ENCODE measurements at places on chromosomes 13 and 19.

DNA sequence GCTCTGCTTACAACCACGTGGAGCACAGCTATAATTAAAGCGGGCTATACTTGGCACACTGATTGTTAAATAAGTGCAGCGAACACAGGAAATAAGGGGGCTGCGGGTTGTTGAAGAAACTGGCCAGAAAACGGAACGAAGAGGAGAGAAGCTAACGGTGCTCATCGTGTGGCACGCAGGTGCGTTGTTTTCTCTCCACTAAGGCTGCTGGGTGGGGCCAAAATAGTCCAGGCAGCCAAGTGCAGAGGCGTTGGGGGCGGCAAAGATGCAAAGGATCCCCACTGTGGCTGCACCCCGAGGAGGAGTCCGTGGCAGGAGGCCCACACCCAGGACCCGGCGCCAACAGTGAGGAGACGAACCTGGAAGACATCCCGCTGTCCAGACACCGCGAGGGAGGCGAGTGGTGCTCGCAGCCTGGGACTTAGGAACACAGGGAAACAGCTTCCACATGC, 8.1 kb upstream of the ARL11 start:
- DNase-seq = no peak

DNA sequence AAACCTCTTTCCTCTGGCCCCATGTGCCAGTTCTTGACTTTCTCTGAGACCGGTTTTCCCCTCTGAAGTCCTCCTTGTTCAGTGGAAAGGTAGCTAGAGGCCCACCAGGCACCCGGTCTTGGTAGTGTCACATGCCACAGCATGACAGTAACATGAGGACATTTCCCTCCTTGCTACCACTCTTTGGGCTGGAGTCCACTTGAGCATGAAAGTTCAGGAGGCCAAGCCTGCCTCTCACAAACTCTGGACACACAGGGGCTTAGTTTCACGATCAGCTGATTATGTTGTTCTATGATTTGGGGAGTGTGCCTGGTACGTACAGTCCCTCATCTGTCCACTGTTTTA, 45.6 kb downstream of the NFIX start:
- DNase-seq = no peak

GRCh38 chr13:90553159-90553558, 794.3 kb upstream of the MIR17HG start:
- no peak for DNase-seq

- DNase-seq = no peak
Observed at GRCh38 chr19:54523403-54523802, 20.8 kb downstream of the LAIR2 start.

- no peak for DNase-seq
Observed at GRCh38 chr19:57052081-57052480, 67.7 kb upstream of the USP29 start.

DNA sequence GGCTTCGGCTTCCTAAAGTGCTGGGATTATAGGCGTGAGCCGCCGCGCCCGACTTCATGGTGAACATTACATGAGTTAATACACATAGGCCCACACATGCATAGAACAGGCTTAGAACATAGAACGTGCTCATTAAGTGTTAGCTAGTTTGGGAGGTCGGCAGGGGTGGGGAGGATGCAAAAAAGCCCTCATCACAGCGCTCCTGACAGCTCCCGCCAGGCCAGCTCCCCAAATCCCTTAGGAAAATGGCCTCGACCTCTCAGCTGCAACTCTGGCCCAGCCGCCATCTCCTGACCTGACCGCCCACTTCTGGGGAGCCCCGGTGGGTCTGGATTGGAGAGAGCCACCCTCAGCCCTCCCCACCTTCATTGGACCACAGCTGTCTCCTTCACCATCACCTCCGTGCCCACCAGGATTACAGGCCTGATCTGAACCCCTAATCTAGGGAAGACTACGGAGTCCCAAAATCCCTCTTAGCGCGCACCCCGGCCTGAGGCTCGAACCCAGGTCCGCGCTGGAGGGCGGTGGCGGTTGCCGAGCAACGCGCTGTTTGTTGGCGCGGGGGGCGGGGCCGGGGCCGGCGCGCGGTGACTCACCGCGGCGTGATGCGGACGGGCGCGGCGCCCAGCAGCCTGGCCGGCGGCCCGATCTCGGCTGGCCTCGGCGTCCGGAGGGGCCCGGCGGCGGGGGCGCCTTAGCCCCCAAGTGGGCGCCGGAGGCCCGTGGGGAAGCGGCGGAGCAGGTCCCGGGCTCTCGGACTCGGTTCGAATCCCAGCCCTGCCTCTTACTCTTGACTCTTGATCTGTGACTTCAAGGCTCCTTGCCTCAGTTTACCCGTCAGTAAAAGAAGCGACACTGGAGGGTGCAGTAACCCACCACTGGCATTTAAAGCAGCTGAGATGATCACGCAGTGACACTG, 26.7 kb upstream of the NANOS3 start:
- no peak for DNase-seq

DNA sequence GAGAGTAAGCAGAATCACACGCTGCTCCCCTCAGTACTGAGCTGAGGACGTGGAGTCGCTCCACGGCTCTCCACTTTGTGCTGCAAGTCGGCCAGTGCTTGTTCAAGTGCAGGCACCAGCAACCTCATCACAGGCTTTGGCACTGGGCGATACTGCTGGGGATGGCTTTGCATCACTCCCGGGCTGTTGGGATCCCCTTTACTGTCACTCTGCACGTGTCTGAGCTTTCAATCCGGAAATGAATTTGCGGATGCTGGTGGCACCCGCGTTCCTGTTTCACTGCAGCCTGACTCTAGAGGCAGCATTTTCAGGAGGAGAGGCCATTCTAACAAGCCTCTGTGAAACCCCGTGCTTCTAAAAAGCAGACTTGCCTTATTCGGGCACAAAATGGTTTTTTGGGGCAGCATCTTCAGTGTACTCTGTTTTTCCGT, 19.1 kb downstream of the SMARCA4 start:
- DNase-seq = no peak

- no peak for DNase-seq
Observed at GRCh38 chr13:44230071-44230470, 143.6 kb upstream of the SERP2 start.

DNA sequence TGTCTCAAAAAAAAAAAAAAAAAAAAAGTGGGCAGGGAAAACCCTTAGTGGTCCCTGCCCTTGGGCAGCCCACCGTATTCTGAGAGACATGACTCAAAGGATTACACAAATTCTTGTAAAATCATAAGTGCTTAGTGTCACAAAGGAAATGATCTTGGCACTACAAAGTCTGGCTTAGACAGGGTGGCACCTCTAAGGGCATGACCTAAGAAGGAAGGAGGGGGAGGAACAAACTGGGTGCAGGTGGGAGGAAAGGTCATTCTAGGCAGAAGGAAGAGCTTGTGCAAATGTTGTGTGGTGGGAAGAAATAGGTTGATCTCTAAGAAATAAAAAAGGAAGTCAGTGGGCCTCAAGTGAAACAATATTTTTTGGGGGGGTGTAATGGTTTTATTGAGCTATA, 10.4 kb downstream of the PNPLA6 start:
- DNase-seq = no peak

- no peak for DNase-seq
Observed at GRCh38 chr13:106573284-106573846, 5.4 kb upstream of the ARGLU1 start.

DNA sequence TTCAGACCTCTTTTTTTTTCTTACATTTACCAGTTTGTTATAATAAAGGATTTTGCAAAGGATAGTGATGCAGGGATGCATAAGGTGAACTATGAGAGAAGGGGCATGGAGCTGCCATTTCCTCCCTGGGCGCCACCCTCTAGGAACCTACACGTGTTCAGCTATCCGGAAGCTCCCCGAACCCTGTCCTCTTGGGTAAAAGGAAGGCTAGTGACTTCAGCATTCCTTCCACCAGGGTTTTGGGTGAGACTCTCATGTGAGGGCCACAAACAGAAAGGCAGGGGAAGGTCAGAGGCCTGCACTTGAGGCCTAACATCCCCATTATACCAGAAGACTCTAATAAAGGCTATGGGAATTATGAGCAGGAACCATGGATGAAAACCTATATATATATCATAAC, 57.3 kb downstream of the IFT88 start:
- no peak for DNase-seq

- no peak for DNase-seq
Observed at GRCh38 chr13:75762076-75762937, 126.2 kb downstream of the LMO7 start.

GRCh38 chr19:18023622-18024251, 15.8 kb downstream of the ARRDC2 start:
- DNase-seq = no peak

DNA sequence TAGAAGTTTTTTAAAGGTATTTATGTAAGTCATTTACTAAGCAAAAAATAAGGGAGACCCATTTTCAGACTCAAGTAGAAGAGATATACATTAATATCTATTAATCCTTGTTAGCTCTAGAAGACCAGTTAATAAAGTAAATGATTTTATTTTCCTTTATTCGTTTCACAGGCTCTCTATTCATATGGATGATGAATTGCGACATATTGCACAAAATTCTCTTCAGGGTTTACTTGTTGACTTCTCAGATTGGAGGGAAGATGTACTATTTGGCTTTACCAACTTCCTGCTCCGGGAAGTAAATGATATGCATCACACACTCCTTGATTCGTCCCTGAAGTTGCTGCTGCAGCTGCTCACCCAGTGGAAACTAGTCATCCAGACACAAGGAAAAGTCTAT, 139.3 kb downstream of the FRY start:
- DNase-seq = no peak

Measured in stimulated activated CD8-positive, alpha-beta memory T cell treated with anti-CD3 and anti-CD28 coated beads, Interleukin-15, amount 100 ng/mL, for 1 hour (primary cell).